Activated naive CD4-positive, alpha-beta T cell treated with anti-CD3 and anti-CD28 coated beads for 36 hours (primary cell): ENCODE measurements at places on chromosomes 12 and 14. TPM values are rescaled to one million over a fixed set of nuclear protein-coding genes. Genes with fewer than 3 reads are reported as not detected.

- H3K4me1 ChIP-seq, result peaks cover 56% of the 10 kb centered on the region
- no peak overlapping the region for H3K27ac ChIP-seq
- DNase-seq, result no peak
- no peaks in the 10 kb centered on the region for H3K27me3 ChIP-seq
- peaks cover 13% of the 10 kb centered on the region for H3K36me3 ChIP-seq
Measured at GRCh38 chr14:75141062-75141461, 14.2 kb upstream of the NEK9 start.

DNA sequence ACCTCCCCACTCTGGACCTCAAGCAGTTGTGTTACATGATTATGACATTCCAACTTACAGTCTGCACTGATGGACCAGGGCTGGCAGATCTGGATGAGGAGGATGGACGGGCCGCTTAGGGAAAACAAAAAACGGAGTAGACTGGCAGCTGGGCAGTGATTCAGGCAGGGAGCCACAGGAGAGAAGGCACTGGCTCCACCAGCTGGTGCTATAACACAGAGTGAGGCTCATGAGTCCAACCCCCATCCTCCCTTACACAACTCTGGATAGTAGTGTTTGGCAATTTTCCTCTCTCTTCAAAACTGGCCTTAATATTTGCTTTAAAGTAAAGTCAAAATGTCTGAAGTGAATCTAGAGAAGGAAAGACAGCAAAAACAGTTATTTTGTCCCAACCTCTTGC lies 9.7 kb upstream of the RIC8B start:
- no peaks in the 10 kb centered on the region for H3K36me3 ChIP-seq
- peaks cover 40% of the 10 kb centered on the region for H3K4me1 ChIP-seq
- no peak for DNase-seq
- H3K4me3 ChIP-seq, result no peak overlapping the region
- H3K27ac ChIP-seq, result no peak overlapping the region

DNA sequence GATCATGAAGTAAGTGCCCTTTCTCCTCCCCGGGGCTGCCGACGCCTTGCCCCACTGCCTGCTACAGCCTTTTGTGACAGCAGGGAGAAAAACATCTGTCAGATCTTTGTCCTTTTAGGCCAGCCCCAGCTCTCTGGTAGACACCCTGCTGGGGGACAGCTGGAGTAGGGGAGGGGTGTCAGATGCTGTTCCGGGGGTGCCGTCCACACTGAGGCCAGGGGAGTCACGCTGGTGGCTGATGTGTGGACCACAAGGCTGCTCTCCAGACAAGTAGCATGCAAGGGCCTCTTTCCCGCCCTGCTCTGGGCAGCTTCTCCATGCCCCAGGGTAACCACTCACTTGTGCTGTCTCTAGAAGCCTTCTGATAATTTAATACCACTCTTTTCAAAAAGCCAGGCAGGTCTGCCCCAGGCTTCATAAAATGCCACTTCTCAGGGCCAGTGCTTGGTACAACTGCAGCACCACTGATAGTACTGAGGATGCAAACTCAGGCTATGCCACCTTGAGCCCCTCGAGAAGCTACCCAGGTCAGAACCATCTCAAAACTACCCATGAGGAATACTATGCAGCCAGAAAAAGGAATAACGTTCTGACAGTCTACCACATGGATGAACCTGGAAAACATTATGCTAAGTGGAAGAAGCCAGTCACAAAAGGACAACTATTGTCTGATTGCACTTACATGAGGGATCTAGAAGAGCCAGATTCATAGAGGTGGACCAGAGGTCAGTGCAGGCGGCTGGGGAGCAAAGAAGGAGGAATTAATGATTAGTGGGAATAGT lies 66.0 kb upstream of the RIN3 start:
- H3K27me3 ChIP-seq, result no peaks in the 10 kb centered on the region
- no peak overlapping the region for H3K27ac ChIP-seq
- H3K4me1 ChIP-seq, result no peaks in the 10 kb centered on the region
- DNase-seq, result no peak

- no peaks in the 10 kb centered on the region for H3K27me3 ChIP-seq
- H3K36me3 ChIP-seq, result no peaks in the 10 kb centered on the region
- H3K4me3 ChIP-seq, result no peak overlapping the region
- DNase-seq, result no peak
- H3K4me1 ChIP-seq, result no peaks in the 10 kb centered on the region
Measured at GRCh38 chr12:86234316-86234855, 21.8 kb downstream of the MGAT4C start.

DNA sequence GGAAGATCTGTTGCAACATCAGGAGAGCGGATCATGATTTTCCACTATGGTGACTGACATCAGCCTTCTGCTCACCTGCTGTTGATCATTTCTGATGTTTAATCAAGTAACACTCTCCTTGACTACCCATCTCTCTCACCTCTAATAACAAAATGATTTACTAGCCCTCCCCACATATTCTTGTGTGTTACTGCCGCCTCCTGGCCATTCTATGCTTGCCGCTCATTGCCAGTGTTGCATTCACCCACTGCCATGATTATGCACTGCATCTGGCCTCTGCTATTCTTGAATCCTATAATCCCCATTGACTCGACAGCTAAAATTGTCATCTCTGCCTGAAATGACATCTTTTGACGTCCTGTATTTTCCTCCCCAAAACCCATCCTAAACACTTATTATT lies 113.8 kb downstream of the RERGL start:
- H3K4me3 ChIP-seq, result no peak overlapping the region
- H3K27me3 ChIP-seq, result no peaks in the 10 kb centered on the region
- no peak overlapping the region for H3K27ac ChIP-seq
- H3K4me1 ChIP-seq, result no peaks in the 10 kb centered on the region
- H3K36me3 ChIP-seq, result no peaks in the 10 kb centered on the region
- DNase-seq, result no peak

DNA sequence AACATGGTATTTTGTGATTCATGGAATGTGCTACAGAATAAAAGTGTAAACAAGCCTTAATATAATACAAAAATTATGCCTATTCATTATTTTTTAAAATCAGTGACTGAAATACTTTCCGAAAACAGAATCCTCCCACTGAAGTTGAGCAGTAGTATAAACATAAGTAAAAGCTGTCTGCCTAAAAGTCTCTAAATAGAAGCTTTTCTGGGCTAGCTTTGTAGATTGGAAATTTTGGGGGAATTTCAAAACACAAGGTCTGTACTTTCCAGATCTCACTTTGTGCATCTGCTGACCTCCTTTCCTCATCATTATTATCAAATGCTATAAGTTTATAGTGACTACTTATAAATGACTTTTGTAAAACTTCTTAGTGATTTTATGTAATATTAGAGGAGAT lies 80.4 kb upstream of the TRHDE start:
- no peaks in the 10 kb centered on the region for H3K27me3 ChIP-seq
- H3K36me3 ChIP-seq, result peaks cover under 1% of the 10 kb centered on the region
- DNase-seq, result no peak
- no peak overlapping the region for H3K27ac ChIP-seq
- H3K4me3 ChIP-seq, result no peak overlapping the region
- no peaks in the 10 kb centered on the region for H3K4me1 ChIP-seq

DNA sequence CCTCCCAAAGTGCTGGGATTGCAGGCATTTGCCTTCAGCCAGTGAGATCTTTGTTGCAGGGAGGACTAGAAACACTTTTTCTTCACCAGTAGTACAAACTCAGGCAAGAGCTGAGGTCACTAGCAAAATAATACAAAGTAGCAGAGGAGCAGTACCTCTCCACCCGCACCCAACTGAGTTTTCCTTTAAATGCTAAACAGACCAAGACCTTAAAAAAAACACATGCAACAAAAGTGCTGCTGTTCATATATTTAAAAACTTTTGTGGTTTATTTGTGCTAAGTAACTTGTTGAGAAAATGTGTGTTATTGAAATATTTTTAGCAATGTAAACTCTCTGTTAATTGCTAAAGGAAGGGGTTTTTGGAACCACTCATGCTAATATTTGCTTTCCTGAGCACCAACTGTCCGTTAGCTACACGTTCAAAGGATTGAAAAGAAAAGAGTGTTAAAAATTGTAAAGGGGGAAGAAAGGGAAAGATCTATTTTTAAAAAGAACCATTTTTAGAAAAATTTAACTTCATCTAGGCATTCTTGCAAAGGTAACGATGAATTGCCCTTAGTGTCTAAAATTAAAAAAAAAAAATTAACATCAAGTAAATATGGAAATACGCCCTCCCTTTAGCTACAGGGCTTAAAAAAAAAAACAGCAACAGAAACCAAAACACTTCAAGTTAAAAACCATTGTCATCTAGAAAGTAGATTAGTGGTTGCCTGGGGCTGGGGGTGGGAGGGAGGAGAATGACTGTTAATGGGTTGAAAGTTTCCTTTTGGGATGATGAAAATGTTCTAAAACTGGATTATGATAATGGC lies 114.0 kb upstream of the KRAS start:
- H3K4me3 ChIP-seq, result peak overlapping the region; percentile 39
- H3K27me3 ChIP-seq, result peaks cover 5% of the 10 kb centered on the region
- no peaks in the 10 kb centered on the region for H3K36me3 ChIP-seq
- peak overlapping the region; percentile 56 for H3K27ac ChIP-seq
- peak; percentile 82 for DNase-seq
- H3K4me1 ChIP-seq, result peaks cover 15% of the 10 kb centered on the region

GRCh38 chr12:78009031-78009430 lies 178.3 kb downstream of the NAV3 start:
- H3K36me3 ChIP-seq, result no peaks in the 10 kb centered on the region
- no peak overlapping the region for H3K4me3 ChIP-seq
- H3K27me3 ChIP-seq, result no peaks in the 10 kb centered on the region
- H3K27ac ChIP-seq, result no peak overlapping the region
- H3K4me1 ChIP-seq, result no peaks in the 10 kb centered on the region

The LTA4H gene
- total RNA-seq, result 125 TPM

- no peak overlapping the region for H3K27ac ChIP-seq
- H3K36me3 ChIP-seq, result no peaks in the 10 kb centered on the region
- H3K4me3 ChIP-seq, result no peak overlapping the region
- peaks cover 2% of the 10 kb centered on the region for H3K27me3 ChIP-seq
- DNase-seq, result peak; percentile 3
Measured at GRCh38 chr14:101505236-101505970, 55.9 kb upstream of the DIO3 start.

DNA sequence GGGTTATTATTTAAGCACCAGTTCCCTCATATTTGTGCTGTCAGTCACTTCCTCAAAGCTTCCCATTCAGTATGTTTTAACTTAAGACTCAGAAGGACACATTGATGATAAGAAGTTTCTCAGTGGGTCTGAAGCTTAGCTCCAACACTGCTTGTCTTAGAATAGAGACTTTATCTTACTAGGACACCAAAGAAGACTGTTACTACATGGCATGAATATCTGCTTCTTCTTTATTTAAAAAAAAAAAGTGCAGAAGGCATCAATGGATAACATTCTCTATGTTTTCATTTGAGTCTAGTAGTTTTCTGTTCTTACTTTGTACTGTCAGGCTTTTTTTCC lies 404.2 kb downstream of the DAD1 start:
- no peaks in the 10 kb centered on the region for H3K36me3 ChIP-seq
- no peak for DNase-seq
- no peaks in the 10 kb centered on the region for H3K27me3 ChIP-seq
- H3K4me1 ChIP-seq, result no peaks in the 10 kb centered on the region
- no peak overlapping the region for H3K27ac ChIP-seq

- no peaks in the 10 kb centered on the region for H3K36me3 ChIP-seq
- peaks cover 4% of the 10 kb centered on the region for H3K4me1 ChIP-seq
- no peak overlapping the region for H3K4me3 ChIP-seq
Measured at GRCh38 chr14:92507174-92507768, 6.3 kb upstream of the RIN3 start.

DNA sequence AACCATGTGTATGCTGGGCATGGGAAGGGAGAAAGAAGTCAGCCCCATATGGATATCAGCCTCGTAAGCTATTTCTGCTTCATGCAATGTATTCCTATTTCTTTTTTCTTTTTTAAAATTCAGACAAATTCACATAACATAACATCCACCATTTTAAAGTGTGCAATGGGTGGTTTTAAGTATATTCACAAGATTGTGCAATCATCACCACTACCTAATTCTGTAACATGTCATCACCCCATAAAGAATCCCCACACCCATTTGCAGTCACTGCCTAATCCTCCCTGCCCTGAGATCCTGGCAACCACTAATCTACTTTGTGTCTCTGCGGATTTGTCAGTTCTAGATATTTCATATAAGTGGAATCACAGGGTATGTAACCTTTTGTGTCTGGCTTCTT lies 9.5 kb downstream of the POMT2 start:
- H3K27me3 ChIP-seq, result no peaks in the 10 kb centered on the region
- no peak overlapping the region for H3K27ac ChIP-seq
- H3K4me3 ChIP-seq, result no peak overlapping the region
- H3K4me1 ChIP-seq, result no peaks in the 10 kb centered on the region

The CPM gene
- 50.5 TPM for total RNA-seq
